ENCODE measurements at places on chromosomes 3 and 15.
A peak's percentile ranks its signal among the peaks of the same experiment; 100 is the strongest.

- DNase-seq: no peak
Measured at GRCh38 chr3:16498130-16498890, 15.2 kb downstream of the RFTN1 start.

DNA sequence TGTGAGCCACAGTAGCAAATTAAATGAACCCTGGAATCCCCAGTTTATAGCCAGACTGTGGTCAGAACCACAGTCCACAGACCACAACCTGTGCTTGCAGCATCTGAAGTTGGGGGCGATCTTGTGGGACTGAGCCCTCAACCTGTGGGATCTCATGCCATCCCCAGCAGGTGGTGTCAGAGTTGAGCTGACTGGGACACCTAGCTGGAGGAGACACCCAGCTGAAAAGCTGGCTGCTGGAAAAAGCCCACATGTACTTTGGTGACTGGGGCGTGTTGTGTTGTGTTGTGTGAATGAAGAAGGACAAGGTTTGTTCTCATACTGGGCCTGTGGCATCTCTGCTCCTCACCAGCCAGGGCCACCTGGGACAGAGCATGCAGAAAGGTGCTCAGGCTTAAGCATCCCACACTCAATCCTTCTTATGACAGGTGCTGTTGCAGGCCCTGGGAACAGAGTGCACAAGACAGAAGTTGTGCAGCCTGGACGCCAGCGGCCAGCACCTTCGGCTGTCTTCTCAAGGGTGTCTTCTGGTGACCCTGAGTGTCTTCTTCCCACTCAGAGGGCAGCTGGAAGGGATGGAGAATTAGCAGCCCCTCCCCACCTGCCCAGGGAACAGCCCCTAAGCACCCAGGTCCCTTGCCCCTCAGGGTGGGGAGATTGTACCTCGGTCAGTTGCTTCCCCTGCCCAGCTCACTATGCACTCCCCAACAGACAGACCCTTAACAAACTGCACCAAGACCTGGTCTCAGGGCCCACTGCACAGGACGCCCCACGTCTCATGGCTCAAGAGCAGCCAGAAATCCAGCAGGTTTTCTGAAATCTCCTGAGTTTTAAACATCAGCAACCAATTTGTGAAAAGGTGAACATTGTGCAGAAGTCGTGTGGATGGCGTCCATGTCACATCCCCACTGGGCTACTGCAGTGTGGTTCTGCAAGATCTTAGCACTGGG, 2.2 kb upstream of the UROC1 start:
- no peak for DNase-seq

- DNase-seq: no peak
Measured at GRCh38 chr3:156307704-156308103, 187.3 kb downstream of the KCNAB1 start.

- DNase-seq: no peak
Measured at GRCh38 chr15:66424963-66425612, 38.4 kb downstream of the MAP2K1 start.

DNA sequence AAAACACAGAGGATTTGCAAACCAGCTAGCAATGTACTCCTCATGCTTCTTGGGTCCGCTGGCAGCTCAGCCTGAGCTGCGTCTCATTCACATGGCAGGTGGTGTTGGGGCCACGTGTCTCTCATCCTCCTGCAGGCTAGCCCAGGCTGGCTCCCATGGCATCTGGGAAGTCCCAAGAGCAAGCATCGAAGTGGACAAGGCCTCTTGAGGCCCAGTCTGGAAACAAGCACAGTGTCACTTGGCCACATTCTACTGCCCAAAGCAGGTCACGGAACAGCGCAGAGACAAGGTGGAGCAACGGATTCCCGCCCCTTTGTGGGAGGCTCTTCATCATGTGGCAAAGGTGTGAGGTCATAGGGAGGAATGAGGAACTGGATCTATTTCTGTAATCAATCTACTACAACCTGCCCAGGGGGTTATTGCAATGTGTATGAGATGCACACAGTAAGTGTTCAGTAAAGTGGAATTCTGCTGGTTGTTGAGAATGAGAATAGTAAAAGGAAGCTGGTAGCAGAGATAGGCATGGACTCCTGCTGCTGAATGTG, 128.3 kb downstream of the TPRA1 start:
- DNase-seq: no peak

- peak; percentile 58 for DNase-seq
Measured at GRCh38 chr3:59809710-59810444, 760.1 kb upstream of the CFAP20DC start.

DNA sequence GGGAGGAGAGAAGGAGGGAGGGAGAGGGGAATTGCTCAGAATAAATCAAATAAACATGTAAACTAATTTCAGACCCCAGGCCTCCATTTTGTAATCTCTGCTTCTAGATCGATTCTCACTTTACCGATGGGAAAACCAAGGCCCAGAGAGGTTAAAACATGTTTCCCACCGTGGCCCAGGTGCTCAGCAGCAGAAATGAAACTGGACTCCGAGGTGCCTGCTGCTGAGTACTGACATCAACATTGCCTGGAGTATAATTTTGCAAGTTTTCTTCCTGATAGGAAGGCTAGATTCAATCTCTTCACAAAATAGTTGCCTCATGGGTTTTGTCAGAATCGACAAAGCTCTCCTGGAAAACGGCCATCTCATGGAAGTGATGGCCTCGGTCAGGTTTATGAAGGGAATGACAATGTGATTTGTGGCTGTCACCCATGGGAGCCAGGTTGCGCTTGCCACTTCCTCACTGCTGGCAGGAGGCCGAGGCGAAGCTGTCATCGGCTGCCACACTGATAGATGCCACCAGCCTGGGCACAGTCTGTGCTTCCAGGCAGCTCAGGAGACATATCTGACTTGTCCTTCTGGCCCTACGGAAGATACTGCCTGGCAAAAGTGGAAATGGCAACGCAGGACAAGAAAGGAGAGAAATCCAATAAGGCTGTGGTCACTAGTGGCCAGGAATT, 133.1 kb upstream of the LRRN1 start:
- no peak for DNase-seq

DNA sequence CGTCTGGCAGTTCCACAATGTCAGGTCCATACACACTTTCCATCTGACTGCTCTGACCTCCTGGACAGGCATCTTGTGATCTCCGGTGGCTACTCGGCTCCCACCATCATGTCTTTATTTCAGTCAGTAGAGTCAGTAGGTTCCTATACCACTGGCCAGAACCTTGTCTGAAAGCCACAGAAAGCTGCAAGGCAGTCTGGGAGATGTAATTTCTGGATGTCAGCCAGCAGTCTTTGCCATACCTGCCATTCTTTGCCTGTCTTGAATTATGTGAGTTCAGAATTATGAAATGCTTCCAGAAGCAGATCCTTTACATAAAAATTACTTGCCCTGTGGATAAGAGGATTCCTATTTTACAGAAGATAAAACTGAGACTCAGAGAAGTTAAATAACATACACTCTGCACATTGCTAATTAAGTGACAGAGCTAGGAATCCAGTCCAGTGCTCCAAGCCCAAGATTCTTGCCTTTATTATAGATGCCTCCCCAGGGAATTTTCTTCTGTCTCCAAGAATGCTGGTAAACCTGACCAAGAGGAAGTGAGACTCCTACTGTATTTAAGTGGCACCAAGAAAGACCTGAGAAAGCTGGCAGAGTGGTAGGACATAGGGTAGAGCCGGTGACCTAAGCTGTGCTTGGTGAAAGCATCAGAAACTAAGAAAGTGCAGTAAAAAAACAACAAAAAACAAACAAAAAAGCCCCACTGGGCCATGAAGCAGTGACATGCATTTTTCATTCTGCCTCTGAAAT, 75.6 kb downstream of the IQCH start:
- no peak for DNase-seq

DNA sequence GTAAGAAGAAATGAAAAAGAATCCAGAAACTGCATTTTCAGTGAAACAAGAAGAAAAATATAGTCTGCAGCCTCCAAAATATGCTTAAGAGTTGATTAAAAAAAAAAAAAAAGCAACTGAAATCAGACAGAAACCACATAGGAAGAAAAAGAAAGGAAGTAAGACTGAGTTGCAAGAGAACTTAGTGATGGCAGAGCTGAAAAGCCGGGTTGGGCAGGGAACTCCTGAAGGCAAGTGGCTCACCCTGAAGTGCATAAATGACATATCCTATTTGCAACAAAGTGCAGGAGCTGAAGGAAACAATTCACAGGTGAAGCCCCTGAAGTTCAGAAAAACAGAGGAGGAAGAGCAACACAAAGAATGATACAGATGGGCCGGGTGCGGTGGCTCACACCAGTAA, 108.8 kb upstream of the SLC25A36 start:
- no peak for DNase-seq

DNA sequence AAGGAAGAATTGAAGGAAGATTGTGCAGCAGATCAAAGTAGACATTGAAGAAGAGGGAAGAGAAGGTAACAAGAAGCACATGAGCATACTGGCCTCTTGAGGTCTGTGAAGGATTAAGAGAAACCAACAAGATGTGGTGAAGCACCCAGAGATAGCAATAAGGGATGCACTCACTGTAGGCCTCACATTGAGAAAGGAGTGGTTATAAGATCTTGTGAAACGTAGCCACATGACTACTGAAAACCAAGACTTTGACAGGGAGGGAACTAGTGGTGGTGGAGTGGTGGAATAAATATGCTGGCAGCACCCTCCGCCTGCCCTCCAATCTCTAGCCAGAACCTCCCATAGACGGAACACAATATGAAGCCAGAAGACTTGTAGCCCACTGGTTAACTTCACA, 651.2 kb downstream of the DIPK2A start:
- DNase-seq: no peak

DNA sequence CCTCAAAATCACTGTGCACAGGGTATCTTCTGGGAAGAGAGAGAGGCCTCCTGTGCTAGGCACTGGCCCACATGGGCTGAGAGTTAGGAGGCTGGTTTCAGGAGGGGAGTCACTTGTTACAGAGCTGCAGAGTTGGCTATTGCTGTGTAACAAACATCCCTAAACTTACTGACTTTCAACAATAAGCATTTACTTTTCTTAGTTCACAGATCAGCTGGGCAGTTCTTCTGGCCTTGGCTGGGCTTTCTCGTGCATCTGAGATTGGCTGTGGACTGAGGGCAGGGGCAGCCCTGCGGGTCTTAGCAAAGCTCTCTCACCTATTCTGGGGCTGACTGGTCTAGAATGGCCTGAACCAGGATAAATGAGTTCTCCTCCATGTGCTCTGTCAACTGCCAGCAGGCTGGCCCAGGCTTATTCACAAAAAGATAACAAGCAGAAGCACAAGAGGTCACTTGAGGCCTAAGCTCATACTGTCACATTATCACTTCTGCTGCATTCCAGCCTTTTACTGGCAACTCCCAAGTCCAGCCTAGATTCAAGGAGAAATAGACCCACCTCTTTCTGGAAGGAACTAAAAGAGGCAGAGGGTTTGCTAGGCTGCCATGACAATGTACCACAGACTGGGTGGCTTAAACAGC, 17.2 kb upstream of the RBSN start:
- no peak for DNase-seq

DNA sequence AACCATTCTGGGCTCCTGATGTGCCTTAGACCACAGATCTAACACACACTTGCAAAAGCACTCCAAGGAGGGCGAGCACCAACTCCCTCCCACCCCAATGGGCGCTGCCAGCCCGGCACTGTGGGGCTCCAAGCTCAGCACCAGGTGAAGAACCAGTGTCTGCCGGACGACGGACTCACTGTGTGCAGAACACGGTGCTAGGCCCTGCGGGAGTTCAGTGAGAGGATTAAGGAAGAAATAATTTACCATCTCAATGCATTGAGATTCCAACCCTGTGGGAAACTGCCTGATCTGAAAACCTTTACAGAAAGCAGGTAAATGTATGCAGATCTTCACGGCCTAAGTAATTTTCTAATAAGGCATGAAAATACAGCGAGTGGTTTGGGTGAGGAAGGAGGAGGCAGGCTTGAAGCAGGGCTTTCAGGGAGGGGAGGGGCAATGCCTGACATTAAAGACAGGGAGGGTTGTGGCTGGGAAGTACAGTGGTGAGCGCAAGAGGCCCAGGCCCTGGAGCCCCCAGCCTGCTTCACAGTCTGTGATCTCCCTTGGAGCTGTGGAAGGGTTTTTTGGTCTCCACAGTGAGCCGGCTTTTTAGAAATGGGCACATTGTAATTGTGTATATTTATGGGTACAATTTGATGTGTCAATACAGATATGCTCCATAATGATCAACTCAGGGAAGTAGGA, 35.6 kb upstream of the CHRNB4 start:
- DNase-seq: no peak

DNA sequence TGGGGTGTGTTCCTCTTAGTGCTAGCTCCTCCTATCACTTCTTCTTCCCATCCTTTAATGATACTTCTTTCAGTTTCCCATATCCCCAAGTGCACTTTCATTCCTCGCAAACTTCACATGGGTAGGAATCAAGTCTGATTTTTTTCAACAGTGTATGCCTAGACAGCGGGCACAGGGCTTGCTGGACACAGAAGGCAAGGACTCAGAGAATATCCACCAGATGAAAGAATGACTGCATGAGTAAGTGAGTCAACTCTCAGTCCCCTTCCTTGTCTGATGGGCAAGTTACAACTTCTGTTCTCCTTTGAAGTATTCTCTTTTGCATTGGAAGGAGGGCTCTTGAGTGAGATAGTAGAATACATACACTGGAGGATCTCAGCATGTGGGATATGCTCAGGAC, 3.1 kb upstream of the SQOR start:
- no peak for DNase-seq

Data from SK-N-SH (cell line).